Heart left ventricle (tissue), 16 donors: ENCODE measurements at places on chromosomes 16 and 17.

GRCh38 chr16:83215406-83216001 is 588.7 kb downstream of the CDH13 start:
- DNase-seq: no peak

DNA sequence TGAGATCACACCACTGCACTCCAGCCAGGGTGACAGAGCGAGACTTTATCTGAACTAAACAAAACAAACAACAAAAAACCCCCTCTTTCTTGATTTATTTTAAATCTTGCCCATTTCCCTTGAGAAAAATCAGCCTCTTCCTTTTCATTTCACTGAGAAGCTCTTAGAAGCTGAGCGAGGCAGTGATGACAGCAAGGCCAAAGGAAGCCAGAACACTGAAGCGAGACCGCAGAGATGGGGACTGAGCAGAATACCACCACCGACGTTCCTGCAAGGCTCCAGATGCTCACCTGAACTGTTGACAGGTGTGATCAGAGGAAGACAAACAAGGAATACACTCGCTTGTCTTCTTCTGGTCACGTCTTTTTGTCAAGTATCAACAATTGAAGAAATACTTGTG is 30.5 kb upstream of the IRF8 start:
- no peak for DNase-seq

DNA sequence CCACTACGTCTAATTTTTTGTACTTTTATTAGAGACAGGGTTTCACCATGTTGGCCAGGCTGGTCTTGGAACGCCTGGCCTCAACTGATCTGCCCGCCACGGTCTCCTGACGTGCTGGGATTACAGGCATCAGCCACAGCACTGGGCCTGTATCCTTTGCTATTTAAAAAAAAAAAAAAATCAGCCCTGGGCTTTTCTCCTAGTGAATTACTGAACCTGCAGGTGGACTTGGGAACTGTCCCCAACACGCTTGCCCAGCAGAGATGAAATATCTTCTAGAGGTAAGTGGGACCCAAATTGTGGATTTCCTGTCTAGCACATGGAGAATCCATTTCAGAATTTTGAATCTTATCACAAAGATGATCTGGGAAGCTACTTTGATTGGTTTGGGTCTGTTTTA is 14.8 kb downstream of the CNOT1 start:
- DNase-seq: no peak

GRCh38 chr16:65196420-65197075 is 74.7 kb upstream of the CDH11 start:
- DNase-seq: no peak

GRCh38 chr16:17070882-17071592 is 399.7 kb downstream of the XYLT1 start:
- no peak for DNase-seq

GRCh38 chr16:29912087-29912486 is 11.8 kb downstream of the ASPHD1 start:
- DNase-seq: no peak

- no peak for DNase-seq
Measured at GRCh38 chr16:85364323-85365040, 248.6 kb upstream of the GSE1 start.

DNA sequence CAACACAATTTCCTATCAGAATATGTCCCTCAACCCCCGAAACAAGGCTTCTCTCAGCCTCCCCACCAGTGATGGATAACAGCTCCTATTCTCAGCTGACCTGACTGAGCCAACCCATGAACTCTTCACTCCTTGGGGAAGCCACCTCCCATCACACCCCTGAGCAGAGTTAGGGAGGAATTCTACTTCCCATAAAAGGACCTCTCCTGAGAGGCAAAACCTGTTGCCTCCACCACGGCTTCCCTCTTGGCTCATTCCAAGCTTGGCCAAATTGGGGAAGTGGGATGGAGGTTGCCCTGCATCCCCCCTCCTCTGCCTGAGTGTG is 5.7 kb upstream of the RASL10B start:
- no peak for DNase-seq

- DNase-seq: no peak
Measured at GRCh38 chr16:1942047-1942809, 771 bp downstream of the MSRB1 start.

- DNase-seq: peak; percentile 4
Measured at GRCh38 chr17:49842371-49842770, 5.5 kb downstream of the TAC4 start.

GRCh38 chr17:79154951-79155585 is 80.4 kb downstream of the ENGASE start:
- DNase-seq: no peak

- no peak for DNase-seq
Measured at GRCh38 chr16:56048425-56049105, 142.7 kb upstream of the GNAO1 start.

DNA sequence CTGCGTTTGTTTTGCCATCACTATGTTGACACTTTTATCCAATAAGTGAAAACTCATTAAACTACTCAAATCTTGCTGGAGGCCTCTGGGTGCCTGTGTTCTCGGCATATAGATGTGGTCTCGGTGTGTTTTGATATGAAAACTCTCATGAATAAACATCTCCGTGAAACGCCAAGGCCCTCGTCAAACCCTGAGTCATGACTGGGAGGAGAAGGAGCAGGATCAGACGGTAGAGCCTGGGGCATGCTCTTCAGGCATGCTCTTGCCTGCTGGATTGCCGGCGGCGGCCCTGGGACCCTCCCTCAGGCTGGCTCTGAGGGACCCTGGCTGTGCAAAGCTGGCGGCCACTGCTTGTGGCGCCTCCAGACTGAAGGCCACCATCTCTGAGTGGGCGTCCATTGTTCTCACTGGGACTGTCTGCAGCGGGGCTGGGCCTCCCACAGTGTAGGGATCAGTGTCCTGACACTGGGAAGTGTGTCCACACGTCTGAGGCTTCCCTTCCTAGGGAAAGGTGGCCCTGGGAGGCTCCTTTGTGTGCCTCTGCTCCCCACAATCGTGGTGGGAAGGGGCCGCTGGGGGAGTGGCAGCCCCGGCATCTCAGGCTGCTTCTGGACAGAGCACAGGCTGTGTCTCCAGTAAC is 1.7 kb upstream of the NPB start:
- no peak for DNase-seq

GRCh38 chr16:72199761-72200337 is 27.9 kb upstream of the PMFBP1 start:
- no peak for DNase-seq

DNA sequence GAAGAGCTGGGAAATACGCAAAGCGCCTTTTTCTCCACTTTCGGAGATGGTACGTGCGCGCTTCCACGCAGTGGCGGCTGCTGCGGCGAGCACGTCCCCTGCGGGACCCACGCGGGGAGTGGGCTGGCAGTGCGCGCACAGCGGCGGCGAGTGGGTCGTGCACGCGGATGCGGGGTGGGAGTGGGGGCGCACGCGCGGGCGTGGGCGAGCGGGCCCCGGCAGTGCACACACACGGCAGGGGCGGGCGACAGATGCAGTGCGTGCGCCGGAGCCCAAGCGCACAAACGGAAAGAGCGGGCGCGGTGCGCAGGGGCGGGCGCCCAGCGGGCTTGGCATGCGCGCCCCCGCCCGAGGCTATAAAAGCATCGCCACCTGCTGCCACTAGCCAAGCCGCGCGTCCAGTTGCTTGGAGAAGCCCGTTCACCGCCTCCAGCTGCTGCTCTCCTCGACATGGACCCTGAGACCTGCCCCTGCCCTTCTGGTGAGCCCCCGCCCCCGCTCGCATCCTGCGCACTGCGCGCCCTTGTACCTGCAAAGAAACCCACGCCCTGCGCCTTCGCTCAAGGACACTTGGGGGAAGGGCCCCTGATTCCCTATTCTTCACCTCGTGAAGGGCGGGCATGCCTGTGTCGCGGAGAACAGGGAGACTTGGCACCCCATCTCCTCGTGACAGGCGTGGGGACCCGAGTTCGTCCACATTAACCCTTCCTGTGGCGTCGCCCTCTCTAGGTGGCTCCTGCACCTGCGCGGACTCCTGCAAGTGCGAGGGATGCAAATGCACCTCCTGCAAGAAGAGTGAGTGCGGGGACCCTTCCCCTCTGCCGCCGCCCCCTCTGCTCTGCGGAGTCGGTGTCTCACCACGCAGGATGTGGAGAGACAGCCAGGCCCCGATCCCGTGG is at the start of gene MT3:
Gene MT3 (plus strand): TSS at position 388 of the 899 bp plus-strand sequence. CDS start 63 bp downstream, at position 451.
- DNase-seq: no peak

DNA sequence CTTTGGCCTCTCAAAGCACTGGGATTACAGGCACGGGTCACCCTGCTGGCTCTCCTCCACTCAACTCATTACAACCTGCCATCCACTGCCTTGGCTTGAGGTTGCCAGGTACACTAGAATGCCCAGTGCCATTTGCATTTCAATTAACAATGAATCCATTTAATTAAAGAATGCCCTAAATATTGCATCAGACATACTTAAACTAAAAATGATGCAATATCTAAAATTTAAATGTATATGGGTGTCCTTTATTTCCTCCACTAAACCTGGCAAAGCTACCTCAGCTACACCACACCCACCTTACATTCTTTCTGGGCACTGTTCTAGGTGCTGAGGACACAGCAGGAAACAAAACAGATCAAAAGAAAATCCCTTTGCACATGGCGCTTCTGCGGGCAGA is 382.2 kb upstream of the ZFHX3 start:
- no peak for DNase-seq

GRCh38 chr17:39979893-39980350 is 685 bp upstream of the PSMD3 start:
- DNase-seq: no peak

DNA sequence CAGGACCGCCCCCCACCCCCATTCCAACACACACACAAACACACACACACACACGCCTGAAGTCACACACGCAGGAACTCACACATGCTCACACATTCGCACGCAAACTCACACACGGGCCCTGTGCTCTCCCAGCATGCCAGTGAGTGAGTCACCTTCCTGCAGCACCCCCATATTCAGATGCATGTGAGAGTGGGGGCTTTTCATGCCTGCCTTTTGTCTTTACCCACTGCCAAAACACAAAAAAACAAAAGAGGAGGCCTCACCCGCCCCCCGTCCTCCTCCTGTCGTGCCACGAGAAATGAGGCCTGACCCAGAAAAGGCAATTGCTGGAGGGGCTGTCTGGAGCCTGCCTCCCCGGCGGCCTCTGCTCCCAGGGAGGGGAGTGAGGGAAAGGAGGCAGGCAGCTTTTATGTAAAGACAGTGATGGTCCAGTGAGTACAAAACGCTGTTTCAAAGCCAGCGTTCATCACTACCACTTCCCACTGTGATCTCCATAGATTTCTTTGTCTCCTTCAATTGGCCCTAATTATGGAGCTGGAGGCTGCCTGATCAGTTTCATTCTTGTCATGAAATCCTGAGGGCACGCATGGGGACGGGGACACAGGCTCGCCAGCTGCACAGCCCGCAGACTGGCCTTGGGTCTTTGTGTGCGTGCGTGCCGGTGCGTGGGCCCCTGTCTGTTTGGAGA is 29.5 kb upstream of the GSE1 start:
- DNase-seq: no peak

DNA sequence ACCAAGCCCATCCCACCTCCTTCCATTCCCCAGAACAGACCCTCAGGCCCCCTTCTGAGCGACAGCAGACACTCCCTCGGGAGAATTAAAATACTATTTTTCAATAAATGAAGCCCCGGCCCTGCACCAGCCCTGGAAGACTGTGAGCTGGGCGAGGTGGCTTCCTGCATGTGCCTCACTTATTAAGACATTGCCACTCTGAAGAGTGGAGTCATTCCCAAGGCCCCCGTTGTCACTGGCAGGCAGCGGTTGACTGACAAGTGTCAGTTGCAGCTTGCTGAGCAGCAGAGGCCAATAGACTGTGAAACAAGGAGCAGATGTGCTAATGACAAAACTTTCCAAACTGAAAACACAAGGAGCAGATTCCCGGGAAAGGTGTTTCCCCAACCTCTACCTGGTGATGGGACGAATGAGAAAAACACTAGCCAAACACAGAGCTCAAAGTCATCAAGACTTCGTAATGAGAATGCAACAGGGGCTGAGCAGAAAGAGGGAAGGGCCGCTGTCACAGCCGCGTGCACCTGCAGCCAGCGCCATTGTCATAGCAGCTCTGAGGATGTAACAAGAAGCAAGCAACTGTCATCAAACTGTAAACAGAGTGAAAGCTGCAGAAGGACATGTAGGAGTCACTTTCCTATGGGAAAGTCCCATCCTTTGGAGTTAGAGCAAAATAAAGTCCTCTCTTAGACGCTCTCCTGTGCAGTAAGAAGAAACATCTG is 232.1 kb downstream of the C16orf78 start:
- no peak for DNase-seq

GRCh38 chr17:10125531-10126275 is 72.7 kb downstream of the GAS7 start:
- no peak for DNase-seq

DNA sequence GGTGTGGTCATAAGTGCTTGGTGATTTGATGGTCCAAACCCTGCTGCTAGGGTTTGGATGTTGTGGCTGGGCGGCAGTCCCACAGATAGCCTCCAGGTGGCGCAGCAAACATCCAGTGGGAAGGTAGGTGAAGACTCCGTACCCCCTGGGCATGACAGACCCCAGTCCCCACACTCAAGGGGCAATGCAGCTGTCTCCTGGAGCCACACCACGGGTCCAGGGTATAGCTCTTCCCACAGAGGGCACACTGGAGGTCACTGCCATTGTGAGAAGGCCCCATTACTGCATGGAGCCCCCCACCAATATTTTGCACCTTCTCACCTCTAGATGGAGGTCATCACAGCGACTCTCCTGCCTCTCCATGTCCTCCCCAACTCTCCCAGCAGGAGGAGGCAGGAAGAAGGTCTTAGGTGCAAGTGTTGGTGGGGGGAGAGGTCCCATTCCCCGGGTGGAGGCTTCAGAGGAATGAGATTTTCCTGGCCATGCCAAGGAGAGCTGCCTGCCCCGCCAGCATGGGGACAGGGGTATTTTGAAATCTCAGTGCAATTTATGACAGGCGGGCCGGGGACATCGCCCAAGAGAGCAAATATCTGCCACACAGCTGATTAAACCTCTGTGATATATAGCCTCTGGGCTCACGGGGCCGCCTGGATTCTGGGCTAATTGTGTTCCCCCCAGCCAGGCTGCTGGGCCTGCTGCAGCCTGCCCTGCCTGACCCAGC is 17.1 kb upstream of the C17orf113 start:
- peak; percentile 45 for DNase-seq

- no peak for DNase-seq
Measured at GRCh38 chr16:82092711-82093110, 57.7 kb downstream of the HSD17B2 start.

DNA sequence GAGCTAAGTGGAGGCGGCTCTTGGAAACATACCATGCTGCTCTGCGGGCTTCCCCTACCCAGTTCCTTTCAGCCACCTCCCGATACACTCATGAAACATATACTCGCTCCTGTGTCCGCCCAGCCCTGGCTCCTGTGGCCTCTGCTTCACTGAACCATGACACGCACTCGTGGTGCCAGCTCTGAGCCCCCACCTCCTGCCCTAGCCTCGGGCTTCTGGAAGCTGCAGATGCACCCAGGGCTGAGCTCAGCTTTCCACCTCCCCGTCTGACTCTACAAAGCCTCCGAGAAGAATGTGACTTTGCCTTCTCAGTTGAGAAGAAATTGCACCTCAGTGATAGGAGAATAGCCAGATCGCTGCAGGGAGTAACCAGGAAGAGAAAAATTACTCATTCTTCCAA is 11.0 kb downstream of the CALB2 start:
- DNase-seq: no peak

DNA sequence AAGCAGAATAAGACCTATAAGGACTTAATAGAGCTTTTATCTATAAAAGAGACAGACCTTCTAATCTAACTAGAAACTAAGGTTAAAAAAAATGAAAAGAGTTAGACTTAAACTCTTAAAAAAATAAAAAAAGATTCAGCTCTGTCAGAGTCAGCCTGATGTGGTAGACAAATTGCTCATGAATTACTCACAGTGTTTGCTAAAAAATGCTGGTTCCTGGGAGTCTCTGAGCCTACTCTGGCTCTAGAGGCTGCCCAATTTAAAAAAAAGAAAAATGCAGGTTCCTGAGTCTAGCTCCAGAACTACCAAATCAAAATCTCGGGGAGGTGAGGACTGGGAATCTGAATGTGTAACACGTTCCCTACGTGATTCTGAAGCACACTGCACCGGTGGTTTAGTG is 18.1 kb downstream of the SOST start:
- DNase-seq: no peak
